ENCODE measurements at places on chromosomes 11 and 22. TPM values are rescaled to one million over a fixed set of nuclear protein-coding genes. Genes with fewer than 3 reads are reported as not detected.

GRCh38 chr11:100105982-100106358 is 581.1 kb upstream of the ARHGAP42 start:
- no peak for DNase-seq

Gene RTN4R
- total RNA-seq = 1.4 TPM

Gene SCN2B
- total RNA-seq = not detected

DNA sequence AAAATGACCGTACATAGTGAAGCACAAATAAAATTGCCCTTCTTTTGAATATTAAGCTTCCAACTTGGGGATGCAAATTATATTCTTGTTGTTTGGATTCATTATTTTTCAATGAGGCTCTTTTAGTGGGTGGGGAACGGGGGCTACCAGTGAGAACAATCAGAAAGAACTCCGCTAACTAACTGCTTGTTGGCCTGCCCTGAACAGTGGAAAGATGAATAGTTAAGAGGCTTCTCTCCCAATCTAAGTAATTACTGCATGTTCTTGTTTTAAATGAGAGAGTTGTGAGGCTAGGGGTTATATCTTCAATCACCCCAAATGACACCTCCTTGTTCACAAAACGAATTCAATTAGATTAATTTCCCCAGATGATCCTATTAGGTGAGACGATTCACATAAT is 322.0 kb downstream of the FAT3 start:
- no peak for DNase-seq

Gene MN1
- 25.9 TPM for total RNA-seq

Gene ROBO4
- total RNA-seq = 1.3 TPM

Gene MCHR1
- not detected for total RNA-seq

Gene PRAME
- not detected for total RNA-seq

Gene CD248
- 212 TPM for total RNA-seq
